ENCODE measurements at places on chromosomes 4 and X.

- no peak for DNase-seq
Measured at GRCh38 chr4:3472411-3473141, 9.5 kb downstream of the DOK7 start.

- DNase-seq: no peak
Measured at GRCh38 chr4:134560728-134561127, 359.1 kb upstream of the PABPC4L start.

DNA sequence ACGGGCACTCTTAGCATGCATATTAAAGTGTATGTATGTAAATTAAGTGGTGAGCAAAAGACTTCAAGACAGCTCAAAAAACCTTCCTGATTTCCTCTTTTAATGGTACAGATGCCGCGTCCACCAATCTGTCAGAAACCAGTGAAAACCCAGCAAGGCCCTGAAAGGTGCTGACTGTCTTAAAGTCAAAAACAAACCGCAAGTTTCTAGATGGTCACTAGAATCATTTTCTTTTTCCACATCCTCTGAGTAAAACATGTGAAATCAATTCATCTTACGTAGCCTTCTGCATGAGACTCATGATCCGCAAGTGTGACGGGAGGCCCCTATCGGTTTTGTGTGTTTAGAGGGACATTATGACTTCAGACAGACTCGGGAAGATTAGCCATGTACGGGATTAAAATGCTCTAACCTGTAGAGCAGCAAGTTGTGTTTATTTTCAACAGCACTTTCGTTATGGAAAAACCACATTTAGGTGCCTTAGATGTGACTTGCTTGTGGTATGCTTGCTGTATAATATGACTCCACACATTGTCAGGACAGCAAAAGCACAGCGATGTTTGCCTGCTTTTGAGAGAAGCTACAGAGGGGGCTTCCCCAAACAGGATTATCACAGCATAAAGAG lies 88.2 kb upstream of the STS start:
- DNase-seq: no peak

DNA sequence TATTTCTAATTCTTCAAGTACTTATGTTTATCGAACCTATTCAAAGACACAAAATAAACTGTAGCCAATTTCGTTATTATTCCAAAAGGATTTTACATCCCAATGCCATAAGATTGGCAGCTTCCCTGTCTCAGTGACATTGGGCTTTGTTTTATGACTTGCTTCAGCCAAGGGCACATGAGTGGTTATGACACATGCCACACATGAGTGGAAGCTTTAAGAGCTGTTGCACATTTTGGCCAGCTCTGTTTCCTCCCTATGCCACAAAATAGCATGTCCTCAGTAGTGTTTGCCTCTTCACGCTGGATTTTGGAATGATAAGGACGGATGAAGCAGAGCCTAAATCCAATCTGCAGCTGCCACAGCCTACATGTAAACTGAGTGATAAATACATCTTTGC lies 21.9 kb downstream of the SEC24D start:
- DNase-seq: no peak

DNA sequence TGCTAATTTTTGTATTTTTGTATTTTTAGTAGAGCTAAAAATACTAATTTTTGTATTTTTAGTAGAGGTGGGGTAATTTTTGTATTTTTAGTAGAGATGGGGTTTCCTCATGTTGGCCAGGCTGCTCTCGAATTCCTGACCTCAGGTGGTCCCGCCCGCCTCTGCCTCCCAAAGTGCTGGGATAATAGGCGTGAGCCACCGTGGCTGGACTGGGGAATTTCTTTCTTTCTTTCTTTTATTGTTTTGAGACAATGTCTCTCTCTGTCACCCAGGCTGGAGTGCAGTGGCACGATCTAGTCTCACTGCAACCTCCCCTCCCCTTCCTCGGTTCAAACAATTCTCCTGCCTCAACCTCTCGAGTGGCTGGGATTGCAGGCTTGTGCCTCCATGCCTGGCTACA lies 83.0 kb downstream of the FAM193A start:
- no peak for DNase-seq

DNA sequence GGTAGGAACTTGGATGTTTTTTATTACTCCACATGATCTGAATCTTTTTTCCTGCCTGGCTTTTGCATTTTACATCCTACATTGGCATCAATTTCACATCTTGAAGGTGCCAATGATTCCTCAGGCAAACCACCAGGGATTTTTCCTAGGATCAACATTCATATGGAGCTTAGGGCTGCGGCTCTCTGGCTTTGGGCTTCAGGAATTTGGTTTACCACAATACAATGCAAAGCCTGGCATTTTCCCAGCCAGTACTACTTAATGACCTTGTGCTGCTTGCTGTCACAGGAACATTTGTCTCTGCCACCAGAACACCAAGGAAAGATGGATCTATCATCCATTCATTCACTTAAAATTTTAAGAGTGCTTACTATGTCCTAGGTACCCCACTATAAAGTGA lies 180.7 kb downstream of the PDGFC start:
- DNase-seq: peak; percentile 83

GRCh38 chrX:107610667-107611066 lies 17.6 kb upstream of the PRPS1 start:
- DNase-seq: no peak

DNA sequence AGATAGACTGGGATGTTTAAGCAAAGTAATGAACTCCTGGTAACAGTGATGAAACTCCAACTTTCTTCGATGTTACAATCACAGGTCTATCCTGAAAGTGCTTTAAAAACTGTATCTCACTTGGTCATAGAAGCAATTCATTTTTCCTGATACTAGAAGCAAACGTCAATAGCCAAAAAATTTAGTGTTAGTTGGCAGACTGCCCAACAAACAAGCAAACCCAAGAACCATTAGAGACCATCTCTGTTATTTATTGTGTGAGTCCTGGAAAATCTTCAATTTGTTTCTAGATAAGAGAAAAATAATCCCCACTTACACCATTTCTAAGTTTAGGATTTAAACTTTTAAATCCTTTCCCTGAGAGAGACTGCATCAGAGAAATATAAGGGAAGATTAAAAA lies 553.9 kb downstream of the INPP4B start:
- DNase-seq: no peak

GRCh38 chr4:997375-998071 lies 4.3 kb upstream of the SLC26A1 start:
- no peak for DNase-seq

- peak; percentile 19 for DNase-seq
Measured at GRCh38 chrX:2283111-2283859, 217.5 kb downstream of the DHRSX start.

DNA sequence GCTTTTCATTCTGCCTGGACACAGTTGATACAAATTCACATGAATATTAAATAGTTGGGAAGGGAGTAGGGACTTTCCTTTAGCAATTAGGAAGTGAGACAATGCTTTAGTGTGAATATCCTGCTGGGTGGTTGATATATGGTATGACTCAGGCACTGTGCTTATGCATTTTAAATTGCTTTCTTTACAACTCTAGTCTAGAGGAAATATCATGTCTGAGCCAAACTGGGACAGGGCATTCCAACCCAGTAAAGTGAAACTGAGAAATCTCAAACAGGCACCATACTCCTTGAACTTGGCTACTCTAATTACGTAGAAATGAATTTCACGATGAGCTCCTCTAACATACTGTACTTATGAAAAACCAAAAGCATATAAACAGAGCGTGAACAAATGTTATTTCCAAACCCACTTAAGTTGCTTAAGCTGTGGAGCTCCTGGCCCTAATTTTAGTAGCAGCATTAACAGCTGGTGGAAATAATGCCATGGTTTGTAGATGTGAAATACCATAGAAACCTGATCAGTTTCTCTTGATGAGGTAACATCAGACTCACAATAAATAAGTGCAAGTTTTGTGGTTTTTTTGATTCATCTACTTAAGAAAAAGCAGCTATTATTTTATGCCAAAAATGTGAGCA lies 242.9 kb upstream of the GK2 start:
- peak; percentile 96 for DNase-seq

DNA sequence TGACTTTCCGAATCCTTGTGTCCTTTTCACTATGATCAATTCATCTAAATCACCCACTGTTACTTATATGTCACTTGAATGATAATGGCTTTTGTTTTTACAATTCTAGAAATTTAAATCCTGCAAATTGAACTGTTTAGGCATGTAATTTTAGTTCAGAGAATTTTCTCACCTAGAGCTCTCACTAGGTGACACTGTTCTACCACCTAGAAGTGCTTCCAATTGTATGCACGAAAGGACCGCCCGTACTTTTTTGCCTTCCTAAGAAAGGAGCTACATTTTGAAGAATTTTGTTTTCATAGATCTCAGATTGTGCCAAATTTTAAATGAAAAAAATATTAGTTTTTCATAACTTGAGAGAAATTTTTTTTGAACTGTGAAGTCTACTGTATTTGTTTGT lies 481.6 kb upstream of the FSTL5 start:
- DNase-seq: no peak

DNA sequence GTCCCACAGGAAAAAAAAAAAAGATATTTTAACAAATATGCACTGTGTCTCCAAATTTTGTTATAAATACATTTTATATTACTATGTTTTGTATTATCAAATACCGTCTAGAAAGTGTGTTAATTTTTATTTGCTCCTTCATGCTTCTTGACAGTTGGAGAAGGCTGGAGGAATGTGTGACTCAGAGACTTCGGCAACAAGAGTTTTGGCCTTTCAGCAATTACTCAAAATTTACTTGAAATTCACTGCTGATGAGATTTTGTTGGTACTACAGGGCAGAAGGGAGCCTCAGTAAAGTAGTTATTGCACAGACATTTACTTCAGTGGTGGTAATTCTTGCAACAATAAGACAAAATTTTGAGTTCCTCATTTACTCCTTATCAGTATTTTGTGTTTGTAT lies 2164.0 kb downstream of the PCDH7 start:
- no peak for DNase-seq

DNA sequence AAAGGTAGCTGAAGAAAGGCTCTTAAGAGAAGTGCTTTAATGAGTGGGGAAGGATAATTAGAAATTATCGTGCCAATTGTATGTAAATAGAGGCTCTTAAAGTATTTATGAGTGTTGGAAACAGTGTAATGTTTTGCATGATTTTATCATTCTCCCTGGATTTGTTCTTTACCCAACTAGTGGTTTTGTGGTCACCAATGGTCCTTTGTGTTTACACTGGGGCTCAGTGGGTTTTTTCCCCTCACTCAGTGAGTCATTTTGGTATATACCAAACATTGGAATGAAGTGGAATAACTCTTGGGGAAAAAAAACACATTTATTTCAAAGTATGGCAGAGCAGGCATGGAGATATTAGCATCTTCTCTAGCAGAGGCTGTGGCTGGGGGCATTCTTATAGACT lies 20.8 kb upstream of the LGI2 start:
- no peak for DNase-seq

GRCh38 chr4:112403101-112403945 lies 106.2 kb downstream of the ALPK1 start:
- peak; percentile 10 for DNase-seq

- DNase-seq: no peak
Measured at GRCh38 chr4:18815779-18816173, 794.2 kb upstream of the LCORL start.

DNA sequence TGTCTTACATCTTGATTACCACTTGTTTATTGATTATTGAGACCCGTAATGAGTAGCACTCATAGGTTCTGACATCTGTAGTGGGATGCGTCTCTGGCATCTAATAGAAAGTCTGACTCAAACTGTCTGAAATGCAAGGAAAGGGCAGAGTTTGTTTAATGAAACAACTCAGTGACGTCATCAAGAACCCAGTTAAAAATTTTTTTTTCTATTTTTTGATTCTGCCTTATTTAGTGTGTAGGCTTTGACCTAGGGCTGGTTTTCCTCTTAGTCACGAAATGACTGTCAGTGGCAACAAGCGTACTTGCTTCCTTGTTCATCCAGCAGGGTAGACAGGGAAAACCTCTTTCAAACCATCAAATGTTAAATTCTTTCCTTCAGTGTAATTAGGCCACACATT lies 3.1 kb upstream of the CDKL5 start:
- DNase-seq: peak; percentile 77

DNA sequence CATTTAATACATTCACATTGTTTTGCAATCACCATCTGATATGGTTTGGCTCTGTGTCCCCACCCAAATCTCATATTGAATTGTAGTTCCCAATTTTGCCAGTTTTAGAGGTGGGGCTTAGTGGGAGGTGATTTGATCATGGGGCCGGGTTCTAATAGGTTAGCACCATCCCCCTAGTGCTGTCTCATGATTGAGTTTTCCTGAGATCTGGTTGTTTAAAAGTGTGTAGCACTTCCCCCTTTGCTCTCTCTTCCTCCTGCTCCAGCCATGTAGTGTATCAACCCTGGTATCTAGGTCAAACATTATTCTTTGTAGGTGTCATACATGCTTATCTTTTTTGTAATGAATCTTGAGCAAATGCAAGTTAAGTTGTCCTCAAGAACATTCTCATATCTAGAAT lies 83.3 kb upstream of the KIT start:
- no peak for DNase-seq
